ENCODE measurements at places on chromosomes 6 and 20. TPM values are rescaled to one million over a fixed set of nuclear protein-coding genes. Genes with fewer than 3 reads are reported as not detected.

Gene SRC
- polyA plus RNA-seq, result 30.9 TPM

Gene EEF1A1
- polyA plus RNA-seq, result 9,858 TPM

GRCh38 chr6:30151580-30151979 lies 9.4 kb downstream of the TRIM10 start:
- no peak for DNase-seq

DNA sequence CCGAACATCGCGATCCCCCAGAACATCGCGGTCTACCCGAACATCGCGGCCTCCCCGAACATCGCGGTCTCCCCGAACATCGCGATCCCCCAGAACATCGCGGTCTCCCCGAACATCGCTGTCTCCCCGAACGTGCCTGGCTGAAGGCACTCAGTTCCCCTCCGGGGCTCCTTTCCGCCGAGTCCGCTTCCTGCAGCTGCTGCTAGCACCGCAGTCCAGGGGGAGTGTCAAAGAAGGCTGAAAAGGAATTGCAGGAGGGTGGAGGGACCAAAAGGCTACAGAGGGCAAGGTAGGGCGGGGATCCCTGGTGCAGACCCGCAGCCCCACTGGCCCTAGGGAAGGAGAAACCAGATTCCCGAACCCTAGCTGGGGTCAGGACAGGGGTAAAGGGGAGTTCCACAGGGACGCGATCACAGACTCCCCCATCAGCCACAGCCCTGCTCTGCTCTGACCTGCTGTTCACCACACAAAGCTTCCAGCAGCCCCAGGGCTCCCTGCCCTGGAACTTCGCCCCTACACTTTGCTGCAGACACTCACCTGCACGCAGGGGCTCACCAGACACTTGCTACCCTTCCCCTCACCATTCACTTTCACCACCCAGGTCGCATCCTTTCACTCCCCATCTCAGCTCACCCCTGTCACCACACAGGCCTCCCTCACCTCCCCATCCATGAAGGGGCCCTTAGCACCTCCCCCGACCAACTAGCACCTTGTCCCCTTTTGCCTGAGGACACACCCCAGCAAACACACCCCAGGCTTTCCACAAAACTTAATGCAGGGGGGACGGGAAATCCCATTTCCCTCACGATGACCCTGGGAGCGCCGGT lies 1.7 kb downstream of the ULBP1 start:
- DNase-seq, result no peak

DNA sequence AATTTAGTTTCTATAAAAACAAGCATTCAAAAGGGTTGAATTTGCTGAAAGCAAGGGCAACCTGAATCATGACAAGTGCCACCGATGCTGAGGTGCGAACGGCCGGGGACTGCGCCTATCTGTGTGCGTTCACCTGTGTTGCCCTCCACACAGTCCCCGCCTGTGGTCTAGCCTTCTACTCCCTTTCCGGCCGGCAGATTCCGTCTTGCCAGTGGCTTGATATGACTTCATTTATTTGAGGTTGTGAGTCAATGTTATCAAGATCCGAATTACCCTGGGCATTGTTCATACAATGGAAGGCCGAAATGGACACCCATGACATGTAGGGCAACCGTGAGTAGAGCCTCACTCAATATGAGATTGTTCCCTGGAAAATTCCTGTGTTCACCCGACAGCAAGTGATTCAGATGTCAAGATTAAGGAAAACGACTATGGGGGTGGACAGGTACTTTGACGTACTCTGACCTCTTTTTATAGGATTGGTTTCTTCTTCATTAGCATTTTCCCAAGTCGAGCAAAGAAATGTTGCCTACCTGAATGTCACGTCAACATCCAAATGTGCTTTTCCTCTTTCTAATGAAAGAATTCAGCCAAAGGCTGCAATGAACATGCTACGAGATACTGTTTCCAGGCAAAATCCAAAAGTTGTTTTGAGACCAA lies 41.1 kb upstream of the NEDD9 start:
- DNase-seq, result no peak

Gene ZNF311
- polyA plus RNA-seq, result 2.7 TPM

- DNase-seq, result no peak
Observed at GRCh38 chr20:61453219-61453618, 201.2 kb downstream of the CDH4 start.

Gene SIM1
- not detected for polyA plus RNA-seq

Gene HEY2
- polyA plus RNA-seq, result not detected

GRCh38 chr6:15675536-15676220 lies 12.8 kb upstream of the DTNBP1 start:
- DNase-seq, result no peak

DNA sequence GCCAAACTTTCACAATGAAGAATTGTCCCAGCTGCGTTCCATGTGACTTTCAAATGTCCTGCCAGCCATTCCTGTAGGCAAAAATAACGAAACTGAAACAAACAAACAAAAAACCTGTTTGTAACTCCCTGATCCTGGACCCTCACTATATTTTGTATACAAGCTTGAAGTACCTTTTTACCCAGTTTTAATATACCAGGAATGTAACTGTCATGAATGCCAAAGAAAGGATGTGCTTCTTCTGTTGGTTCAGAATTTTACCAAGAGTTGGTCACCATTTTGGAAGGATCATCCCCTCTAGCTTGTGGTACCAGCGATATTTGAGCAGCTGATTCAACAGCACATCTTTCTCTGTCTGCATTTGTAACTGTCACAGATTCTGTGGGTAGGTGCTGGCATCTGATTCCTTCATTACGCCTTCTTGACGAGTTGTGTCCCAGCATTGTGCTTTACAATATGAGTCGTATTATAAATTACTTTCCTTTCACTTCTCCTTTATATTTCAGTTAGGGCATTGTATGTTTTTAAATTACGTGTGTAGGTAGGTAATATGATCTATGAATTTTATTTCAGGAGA lies 93.9 kb downstream of the DLGAP4 start:
- DNase-seq, result no peak

DNA sequence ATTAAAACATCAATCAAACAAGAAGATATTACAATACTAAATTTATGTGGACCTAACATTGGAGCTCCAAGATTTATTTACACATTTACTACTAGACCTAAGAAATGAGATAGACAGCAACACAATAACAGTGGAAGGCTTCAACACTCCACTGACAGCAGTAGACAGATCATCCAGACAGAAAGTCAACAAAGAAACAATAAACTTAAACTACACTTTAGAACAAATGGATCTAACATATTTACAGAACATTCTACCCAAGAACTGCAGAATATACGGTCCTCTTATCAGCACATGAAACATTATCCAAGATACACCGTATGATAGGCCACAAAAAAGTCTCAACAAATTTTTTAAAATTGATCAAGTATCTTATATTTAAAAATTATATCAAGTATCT lies 27.0 kb downstream of the SLC17A1 start:
- DNase-seq, result no peak

Gene CAPN11
- 0.04 TPM for polyA plus RNA-seq

Gene HLA-DPB1
- not detected for polyA plus RNA-seq

GRCh38 chr20:44610313-44610962 lies 28.1 kb downstream of the PKIG start:
- DNase-seq, result no peak

- no peak for DNase-seq
Observed at GRCh38 chr6:38133932-38134703, 314.6 kb downstream of the ZFAND3 start.

GRCh38 chr6:53172468-53172803 lies 23.8 kb upstream of the GCM1 start:
- no peak for DNase-seq

DNA sequence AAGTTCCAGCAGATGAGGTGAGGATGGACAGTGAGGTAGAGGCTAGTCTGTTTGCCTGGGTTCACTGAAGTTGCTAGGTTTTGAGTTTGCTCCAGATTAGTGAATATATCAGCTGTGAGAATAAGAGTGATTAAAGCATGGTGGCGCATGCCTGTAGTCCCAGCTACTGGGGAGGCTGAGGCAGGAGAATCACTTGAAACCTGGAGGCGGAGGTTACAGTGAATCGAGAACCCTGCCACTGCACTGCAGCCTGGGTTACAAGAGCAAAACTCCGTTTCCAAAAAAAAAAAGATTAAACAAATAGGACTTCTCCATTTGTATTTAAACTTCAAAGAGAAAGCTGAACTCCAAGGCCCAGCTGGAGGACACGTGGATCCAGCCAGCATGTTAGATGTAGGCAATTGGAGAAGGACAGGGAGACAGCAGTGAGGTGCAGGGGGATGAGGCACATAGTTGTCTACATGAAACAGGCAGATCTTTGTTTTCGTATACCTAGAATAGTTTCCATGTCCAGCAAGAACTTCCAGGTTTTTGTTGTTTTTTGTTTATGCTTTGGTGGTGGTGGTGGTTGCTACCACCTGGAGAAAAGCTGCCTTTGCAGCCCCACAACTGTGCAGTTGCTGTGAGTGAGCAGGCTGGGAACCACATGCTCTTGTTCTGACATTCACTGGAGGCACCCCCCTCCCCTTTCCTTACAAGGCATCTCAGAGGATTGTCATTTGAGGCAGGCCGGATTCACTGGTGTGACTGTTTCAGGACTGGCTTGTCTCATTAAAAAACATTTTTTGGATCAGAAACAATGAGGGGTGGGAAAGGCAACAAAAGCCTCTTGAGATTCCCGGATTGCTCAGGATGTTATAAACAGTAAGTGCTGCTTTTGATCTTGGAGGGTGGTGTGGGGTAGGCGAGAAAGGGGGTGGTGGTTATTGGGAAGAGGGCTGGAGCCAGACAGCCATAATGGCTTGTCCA lies 72.3 kb downstream of the JARID2 start:
- no peak for DNase-seq

Gene SNPH
- 1.4 TPM for polyA plus RNA-seq

- no peak for DNase-seq
Observed at GRCh38 chr6:164121527-164121926, 707.0 kb downstream of the QKI start.

Gene SLC13A3
- 4.5 TPM for polyA plus RNA-seq

GRCh38 chr6:2221726-2222274 lies 23.6 kb downstream of the GMDS start:
- DNase-seq, result no peak

DNA sequence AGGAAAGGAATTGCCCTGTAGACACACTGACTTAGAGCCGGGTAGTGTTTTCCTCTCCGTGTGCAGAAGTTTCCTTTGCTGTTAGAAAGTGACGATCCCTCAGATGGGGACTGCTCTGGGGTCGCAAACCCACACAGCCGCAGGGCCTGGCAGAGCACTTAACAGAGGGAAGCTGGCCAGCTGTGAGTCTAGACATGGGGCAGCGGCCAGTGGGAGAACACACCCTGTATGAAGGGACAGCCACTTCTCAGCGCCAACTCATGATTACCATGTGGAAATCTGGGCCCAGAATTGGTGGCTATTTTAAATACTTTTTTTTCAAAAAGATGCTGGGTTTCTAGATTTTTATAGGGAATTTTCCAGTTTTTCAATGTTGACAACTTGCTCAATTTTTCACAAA lies 39.4 kb downstream of the SLC9A8 start:
- DNase-seq, result no peak

GRCh38 chr20:32237419-32237818 lies 29.7 kb downstream of the POFUT1 start:
- no peak for DNase-seq

Gene BEND6
- 1.0 TPM for polyA plus RNA-seq

DNA sequence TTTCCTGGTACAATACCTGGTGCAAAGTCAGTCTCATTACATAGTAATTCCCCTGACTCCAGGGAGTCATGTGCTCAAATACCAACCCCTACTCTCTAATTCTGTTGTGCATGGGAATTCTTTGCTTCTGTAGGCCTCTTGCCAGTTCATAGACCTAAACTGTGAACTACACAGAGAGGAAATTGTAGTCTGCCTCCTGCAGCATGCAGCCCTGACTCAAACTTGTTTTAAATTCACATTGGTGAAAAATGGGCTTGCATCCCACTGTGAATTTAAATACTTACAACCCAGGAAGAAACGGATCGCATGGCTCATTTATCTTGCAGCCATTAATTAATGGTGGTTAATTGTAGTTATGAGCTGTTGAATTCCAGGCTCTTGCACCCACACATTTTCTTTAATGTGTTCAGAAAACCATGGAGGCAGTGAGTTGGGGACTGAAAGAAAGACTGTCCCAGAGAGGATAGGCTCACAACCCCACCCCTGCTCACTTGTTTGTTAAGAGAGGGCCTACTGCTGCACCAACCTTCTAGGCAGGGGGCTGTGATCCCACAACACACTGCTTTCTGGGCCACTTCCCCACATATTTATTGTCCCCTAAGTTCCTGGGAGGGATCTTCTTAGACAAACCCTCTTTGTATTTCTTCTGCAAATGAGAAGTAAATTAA lies 579.1 kb downstream of the DHX35 start:
- no peak for DNase-seq

Gene JAG1
- polyA plus RNA-seq, result 82.1 TPM

DNA sequence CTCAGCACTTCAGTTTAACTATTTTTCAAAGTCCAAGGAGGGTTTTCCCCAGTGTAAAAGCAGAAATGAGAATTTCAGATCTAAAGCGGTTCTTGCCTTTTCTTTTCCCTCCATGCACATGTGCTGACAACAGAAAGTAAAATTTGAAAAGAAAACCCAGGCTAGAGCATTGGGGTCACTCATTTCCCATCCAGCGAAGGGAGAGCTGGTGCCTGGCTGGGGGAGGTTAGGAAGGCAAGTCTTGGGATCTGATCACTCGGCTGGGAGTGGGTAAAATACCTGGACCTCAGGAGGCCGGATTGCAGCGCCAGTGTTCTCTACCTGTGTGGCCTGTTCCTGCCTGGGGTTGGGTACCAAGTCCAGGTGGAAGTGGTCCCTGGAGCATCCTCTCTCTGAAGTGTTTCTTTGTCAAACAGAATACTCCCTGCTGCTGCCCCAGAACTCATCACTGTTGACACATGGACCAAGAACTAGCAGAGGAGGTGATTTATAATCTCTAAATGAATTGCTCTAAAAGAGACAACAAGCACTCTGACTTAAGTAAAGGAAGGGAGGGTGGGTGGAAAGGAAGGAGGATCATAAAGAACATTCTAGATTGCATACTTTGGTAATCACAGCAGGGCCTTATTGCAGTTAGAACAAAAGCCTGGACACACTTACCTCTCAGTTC lies 136.0 kb downstream of the MTHFD1L start:
- no peak for DNase-seq

DNA sequence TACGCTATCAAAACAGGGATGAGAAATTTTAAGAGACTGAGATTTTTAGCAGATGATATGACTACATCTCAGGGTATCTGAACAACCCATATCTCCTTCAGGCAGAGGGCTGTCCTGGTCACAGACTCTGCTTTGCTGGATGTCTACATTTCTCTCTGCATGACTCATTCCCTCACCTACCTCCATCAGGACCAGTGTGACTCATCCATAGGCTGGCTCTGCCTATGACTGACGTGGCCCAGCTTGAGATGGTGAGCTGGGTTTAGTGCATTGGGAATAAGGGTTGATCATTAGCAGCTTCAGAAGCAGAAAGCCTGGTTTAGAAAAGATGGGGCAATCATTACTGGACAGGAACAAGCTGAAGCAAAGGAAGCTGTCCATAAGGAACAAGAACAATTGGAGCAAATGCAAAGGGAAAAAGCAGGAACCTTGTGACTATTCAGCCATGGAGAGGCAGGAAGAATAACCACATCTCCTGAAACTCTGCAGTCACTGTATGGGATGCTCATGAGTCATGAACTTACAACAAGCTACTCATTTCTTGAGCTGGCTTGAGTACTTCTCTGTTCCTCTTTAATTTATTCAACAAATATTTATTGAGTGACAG lies 86.4 kb upstream of the CBLN4 start:
- no peak for DNase-seq

Gene FLRT3
- 69.7 TPM for polyA plus RNA-seq

Measured in keratinocyte (primary cell).